ENCODE measurements at places on chromosomes 7 and 10.

- DNase-seq, result no peak
These were observed 146.0 kb downstream of the FANK1 start for GRCh38 chr10:126042354-126042753.

GRCh38 chr7:145016068-145016467 lies 180.2 kb upstream of the TPK1 start:
- DNase-seq, result no peak

- no peak for DNase-seq
These were observed 35.2 kb upstream of the MBL2 start for GRCh38 chr10:52807803-52808202.

GRCh38 chr10:44376472-44377099 lies 8.3 kb downstream of the CXCL12 start:
- DNase-seq, result no peak

DNA sequence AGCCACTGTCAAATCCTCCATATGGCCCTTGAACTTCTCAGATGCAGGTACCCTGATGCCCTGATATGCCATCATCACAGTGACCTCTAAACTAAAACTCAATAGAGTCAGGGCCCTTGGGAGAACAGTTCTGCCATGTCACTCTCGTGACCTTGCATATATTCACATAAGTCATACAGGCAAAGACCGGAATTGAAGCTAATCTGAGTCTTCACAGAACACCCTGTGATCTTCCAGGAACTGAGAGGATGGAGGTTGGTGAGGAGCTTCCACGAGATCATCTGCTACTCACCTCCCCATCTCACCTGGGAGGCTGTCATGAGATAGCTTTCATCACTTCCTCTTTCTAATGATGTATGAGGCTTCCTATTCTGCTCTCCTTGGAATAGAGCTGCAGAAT lies 228.7 kb upstream of the CCDC6 start:
- no peak for DNase-seq

All from nephron progenitor cell (in vitro differentiated cells).